ENCODE measurements at places on chromosomes 1 and 21. TPM values are rescaled to one million over a fixed set of nuclear protein-coding genes. Genes with fewer than 3 reads are reported as not detected.

The SLAMF9 gene
- not detected for total RNA-seq

DNA sequence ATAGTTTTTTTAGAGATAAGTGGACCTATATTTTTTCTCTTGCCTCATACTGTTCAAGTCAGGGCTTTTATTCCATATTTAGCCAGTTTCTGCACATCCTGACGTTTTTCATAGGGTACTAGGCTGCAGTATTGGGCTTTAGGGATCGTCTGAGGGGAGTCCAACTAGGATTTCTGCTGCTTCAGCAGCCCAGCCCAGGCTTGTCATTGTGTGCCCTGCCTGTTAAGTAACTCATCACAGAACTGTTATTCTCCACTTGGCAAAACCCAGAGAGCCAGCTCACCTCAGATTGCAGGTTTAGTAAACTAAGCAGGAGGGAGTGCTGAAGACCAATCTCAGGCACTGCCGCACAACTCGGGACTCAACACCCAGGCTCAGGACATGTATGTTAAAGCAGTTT lies 2.8 kb downstream of the GALNT2 start:
- peak; percentile 45 for DNase-seq
- no peak overlapping the region for H3K27ac ChIP-seq
- H3K4me1 ChIP-seq = peaks cover 38% of the 10 kb centered on the region
- no peak overlapping the region for H3K4me3 ChIP-seq
- H3K27me3 ChIP-seq = no peaks in the 10 kb centered on the region
- no peaks in the 10 kb centered on the region for H3K36me3 ChIP-seq

GRCh38 chr1:3919706-3920105 lies 19.6 kb upstream of the C1orf174 start:
- peaks cover 8% of the 10 kb centered on the region for H3K4me1 ChIP-seq
- H3K27ac ChIP-seq = no peak overlapping the region
- H3K4me3 ChIP-seq = no peak overlapping the region
- DNase-seq = no peak

GRCh38 chr1:72281144-72281543 lies 1.2 kb downstream of the NEGR1 start:
- H3K4me1 ChIP-seq = peaks cover 3% of the 10 kb centered on the region
- H3K27me3 ChIP-seq = no peaks in the 10 kb centered on the region
- H3K36me3 ChIP-seq = no peaks in the 10 kb centered on the region
- peak overlapping the region; percentile 83 for H3K4me3 ChIP-seq

DNA sequence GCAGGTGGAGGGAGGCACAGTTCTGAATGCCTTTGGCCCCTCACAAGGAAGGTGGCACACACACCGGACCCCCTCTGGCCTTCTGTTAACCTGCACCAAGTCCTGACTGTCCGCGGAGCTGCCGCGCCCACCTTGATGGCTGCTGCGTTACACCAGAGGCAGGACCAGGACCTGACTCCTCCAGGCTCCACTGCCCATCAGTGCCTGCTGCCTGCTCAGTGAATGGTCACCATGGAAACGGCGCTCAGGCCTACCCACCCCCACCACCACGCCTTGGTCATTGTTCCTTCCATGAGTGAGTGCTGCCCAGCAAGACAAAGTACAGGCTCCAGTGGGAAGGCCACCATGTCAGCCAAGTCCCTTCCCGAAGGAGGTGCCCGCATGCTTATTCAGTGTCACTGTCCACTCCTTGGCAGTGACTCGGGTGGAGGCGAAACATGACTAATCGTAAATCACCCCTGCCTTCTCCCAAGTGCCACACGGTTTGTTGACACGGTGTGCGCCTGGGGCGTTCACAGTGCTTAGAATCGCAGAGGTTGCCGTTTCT lies 57.3 kb downstream of the SLC37A1 start:
- DNase-seq = peak; percentile 59
- H3K36me3 ChIP-seq = peaks cover 64% of the 10 kb centered on the region
- peaks cover 24% of the 10 kb centered on the region for H3K4me1 ChIP-seq
- no peak overlapping the region for H3K4me3 ChIP-seq

The FYB2 gene
- 2.4 TPM for total RNA-seq

DNA sequence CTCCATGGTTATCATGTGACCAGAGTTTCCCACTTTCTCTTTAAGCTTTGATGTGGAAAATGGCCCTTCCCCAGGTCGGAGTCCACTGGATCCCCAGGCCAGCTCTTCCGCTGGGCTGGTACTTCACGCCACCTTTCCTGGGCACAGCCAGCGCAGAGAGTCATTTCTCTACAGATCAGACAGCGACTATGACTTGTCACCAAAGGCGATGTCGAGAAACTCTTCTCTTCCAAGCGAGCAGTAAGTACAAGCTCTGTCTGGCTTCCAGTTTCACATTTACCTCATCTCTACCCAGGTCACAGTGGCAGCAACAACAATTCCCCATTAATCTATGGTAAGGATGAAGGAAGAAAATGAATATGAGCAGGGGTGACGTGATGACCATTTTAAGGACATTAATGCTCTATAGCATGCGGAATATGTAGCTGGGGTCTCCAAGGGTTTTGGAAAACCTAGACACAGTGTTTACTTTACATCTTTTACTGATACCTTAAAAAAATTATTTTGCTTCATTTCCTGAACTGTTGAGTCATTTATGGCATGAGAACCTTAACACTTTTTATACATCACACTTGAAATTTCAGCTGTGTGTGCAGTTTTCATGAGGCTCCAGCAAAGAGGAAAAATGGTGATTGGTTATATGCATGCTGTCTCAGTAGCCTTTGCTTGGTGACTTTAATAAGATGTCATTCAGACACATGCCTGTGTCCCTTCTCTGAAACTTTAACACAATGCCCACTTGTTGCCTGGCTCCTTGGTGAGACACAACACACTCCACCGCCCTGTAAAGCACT lies 286.3 kb upstream of the SGIP1 start:
- no peaks in the 10 kb centered on the region for H3K27me3 ChIP-seq
- no peak overlapping the region for H3K27ac ChIP-seq
- no peaks in the 10 kb centered on the region for H3K36me3 ChIP-seq

DNA sequence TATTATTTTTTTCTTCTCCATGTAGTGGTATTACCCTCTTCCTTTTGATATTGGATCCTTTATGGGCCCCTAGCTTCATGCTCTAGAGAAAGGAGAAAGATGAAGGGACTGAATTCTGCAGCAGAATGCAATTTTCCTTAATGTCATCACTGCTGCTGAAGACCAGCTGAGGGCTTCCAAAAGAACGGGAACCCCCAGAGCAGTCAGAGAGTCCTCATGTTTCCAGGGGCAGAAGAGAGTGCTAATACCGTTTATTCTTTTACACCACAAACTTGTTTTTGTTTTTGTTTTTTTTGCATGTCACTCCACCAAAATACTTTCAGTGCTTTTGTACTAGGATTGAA lies 21.1 kb upstream of the TBX15 start:
- peak overlapping the region; percentile 29 for H3K27ac ChIP-seq
- H3K27me3 ChIP-seq = peaks cover 65% of the 10 kb centered on the region
- H3K4me1 ChIP-seq = peaks cover 23% of the 10 kb centered on the region
- no peak overlapping the region for H3K4me3 ChIP-seq
- H3K36me3 ChIP-seq = no peaks in the 10 kb centered on the region

The GPR3 gene
- total RNA-seq = 0.66 TPM

DNA sequence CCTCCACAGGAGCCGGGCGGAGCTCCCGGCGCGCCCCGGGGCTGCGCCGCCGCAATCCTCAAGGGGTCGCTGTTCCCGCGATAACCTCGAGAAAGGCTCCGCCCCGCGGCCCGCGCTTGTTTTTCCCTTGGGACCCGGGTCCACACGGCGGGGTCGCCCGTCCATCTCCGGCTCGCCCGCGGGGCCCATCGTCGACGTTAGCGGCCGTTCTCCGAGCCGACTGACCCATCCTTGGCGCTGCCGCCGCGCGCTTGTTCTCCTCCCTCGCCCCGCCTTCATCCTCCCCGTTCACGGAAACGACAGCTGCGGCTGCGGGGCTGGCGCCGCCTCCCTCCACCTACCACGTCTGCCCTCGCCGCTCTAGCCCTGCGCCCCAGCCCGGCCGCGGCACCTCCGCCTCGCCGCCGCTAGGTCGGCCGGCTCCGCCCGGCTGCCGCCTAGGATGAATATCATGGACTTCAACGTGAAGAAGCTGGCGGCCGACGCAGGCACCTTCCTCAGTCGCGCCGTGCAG lies at the start of gene SH3GLB1:
TSS of gene SH3GLB1 (plus strand) at position 119 of the 514 bp plus-strand sequence. CDS start at position 443, 324 bp downstream.
- peak within 1 kb of the TSS; percentile 70 for H3K4me3 ChIP-seq
- H3K36me3 ChIP-seq = no peaks in the 10 kb centered on the region
- no peaks in the 10 kb centered on the region for H3K27me3 ChIP-seq
- H3K4me1 ChIP-seq = no peaks in the 10 kb centered on the region
- DNase-seq = peak; percentile 78

DNA sequence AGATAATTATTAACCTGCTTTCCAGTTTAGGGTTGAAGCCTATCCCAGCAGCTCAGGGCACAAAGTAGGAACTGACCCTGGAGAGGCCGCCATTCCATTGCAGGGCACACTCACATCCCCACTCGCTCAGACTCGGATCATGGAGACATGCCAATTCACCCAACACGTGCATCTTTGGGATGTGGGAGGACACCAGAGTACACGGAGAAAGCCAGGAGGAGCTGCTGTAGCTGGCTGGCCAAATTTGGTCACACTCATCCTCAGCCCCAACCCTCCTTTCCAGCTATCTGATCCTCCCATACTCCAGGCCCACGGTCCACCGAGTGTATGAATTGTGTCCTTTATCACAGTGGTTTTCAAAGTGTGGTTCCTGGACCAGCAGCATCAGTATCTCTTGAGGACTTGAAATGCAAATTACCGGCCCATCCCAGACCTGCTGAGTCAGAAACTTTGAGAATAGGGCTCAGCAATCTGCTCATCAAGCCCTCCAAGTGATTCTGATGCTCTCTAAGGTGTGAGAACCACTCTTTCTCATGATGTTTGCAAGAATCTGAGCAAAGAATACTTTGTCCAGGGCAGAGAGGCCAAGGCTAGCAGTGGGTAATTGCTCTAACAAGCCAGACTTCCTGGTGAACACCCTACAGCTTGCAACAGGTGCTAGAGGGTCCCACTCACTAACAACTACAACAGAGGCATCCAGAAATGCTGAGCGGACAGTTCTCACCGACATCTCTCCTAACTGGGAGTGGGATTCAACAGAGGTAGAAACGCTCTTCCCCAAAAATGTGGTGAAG lies 26.3 kb downstream of the IER5 start:
- no peak for DNase-seq
- H3K4me1 ChIP-seq = peaks cover 29% of the 10 kb centered on the region
- H3K4me3 ChIP-seq = no peak overlapping the region
- no peaks in the 10 kb centered on the region for H3K36me3 ChIP-seq
